T-helper 2 cell treated with Interferon-gamma antibody and Interleukin-4, amounts not matched to agents 5 μg/mL and 100 μg/mL, for 36 hours (primary cell): ENCODE measurements at places on chromosomes 16 and 17.

DNA sequence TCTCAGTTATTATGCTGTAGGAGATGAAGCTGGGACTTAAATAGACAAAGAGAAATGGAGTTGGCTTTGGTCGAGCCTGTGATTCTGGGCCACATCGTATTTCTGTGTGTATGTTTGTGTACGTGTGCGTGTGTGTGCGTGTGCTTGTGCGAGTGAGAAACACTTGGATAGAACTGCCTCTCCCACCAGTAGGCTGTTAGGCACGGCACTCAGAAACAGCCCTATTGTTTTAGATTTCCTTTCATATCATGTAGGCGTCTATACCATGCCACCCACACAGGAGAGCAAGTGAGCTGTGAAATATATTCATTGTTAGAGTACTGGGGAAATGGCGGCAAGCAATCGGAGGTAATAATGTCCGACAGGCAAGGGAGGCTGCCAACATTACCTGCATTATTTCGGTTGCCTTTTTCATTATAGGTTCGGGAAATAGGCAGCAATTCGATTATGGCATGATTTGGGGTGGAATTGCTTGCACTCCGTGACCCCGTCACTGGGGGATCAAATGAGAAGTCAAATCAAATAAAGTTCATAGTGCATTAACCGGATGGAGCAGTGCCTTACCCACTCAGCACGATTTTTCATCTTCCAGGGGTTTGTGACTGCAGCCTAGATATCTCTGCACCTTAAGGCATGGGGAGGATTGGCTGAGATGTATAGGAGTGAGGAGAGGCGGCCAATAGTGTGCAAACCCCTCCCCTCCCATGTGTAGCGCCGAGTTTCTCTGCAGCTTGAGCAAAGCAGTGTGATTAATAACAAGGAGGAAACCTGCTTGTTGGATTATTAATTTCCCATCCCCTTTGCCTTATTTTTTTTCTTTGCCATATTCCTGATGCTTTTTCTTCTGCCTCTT lies 89.6 kb downstream of the RBFOX1 start:
- DNase-seq, result no peak

- DNase-seq, result no peak
Observed at GRCh38 chr17:8479431-8479947, 43.8 kb downstream of the NDEL1 start.

DNA sequence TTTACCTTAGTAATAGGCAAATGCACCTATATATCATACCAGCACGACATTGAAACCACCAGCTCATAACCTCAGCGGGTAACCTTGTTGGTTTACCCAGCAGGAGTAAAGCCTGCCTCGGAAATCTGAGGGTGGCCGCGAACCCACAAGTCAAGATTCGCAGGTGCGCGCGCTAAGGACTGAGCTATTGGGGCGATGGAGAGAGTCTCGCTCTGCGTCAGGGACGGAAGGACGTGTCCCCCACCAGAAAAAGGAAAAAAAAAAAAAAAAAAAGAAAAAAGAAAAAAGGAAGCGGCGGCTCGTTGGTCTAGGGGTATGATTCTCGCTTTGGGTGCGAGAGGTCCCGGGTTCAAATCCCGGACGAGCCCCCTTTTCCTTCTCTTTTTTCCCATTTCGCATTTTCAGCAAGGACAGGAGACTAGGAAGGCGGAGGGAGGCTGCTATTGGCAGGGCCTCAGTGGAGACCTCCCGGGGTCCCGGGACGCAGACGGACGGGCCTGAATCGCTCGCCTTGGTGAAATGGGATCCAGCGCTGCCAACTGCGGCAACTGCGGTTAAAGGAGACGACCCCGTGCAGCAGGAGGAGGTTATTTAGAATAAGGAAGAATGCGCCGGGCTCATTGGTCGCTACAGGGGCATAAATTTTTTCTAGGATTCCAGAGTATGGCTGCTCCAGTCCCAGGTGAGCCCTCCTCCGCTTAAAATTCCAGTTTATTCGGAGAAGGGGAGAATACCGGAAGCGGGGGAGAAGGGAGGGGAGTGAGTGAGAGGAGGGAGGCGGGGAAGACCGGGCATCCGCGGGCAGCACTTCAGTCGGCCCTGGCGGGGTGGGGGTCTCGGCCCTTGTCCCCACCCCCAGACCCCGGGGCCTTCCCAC lies at the start of gene OR1F1:
OR1F1 (plus strand) TSS at position 407 of the 877 bp plus-strand sequence.
- DNase-seq, result peak; percentile 74

DNA sequence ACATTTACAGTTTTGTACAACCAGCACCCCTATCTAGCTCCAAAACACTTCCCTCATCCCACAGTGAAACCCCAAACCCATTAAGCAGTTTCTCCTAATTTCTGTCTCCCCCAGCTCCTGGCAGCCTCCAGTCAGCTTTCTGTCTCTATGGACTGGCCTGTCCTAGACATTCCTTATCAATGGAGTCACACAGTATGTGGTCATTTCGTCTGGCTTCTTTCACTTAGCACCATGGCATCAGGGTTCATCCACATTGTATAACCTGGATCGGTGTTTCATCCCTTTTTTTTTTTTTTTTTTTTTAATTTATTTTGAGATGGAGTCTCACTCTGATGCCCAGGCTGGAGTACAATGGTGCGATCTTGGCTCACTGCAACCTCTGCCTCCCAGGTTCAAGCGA lies 68.5 kb downstream of the ZDHHC7 start:
- no peak for DNase-seq

GRCh38 chr17:51355441-51356410 lies 95.4 kb downstream of the UTP18 start:
- no peak for DNase-seq

GRCh38 chr16:65413861-65414260 lies 292.0 kb upstream of the CDH11 start:
- DNase-seq, result no peak

DNA sequence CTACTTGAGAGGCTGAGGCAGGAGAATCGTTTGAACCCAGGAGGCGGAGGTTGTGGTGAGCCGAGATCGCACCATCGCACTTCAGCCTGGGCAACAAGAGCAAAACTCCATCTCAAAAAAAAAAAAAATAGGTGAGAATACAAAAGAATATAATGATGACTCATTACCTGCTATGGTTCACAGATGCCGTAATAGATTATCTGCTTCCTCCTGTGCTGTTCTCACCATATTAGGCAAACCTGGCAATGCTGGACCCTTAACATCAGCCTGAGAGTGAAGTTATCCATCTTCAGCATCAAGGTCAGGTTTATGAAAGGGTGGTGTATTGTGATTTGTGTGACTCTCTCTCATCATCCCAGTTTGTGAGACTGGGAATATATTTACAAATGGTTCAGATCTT lies 271.3 kb upstream of the CPHXL start:
- DNase-seq, result no peak

GRCh38 chr17:17727111-17727659 lies 45.9 kb downstream of the RAI1 start:
- no peak for DNase-seq

GRCh38 chr17:17900615-17901520 lies 64.1 kb upstream of the SREBF1 start:
- no peak for DNase-seq

GRCh38 chr17:32795339-32795979 lies 81.5 kb downstream of the MYO1D start:
- DNase-seq, result no peak
